ENCODE measurements at places on chromosomes 7 and 10.

DNA sequence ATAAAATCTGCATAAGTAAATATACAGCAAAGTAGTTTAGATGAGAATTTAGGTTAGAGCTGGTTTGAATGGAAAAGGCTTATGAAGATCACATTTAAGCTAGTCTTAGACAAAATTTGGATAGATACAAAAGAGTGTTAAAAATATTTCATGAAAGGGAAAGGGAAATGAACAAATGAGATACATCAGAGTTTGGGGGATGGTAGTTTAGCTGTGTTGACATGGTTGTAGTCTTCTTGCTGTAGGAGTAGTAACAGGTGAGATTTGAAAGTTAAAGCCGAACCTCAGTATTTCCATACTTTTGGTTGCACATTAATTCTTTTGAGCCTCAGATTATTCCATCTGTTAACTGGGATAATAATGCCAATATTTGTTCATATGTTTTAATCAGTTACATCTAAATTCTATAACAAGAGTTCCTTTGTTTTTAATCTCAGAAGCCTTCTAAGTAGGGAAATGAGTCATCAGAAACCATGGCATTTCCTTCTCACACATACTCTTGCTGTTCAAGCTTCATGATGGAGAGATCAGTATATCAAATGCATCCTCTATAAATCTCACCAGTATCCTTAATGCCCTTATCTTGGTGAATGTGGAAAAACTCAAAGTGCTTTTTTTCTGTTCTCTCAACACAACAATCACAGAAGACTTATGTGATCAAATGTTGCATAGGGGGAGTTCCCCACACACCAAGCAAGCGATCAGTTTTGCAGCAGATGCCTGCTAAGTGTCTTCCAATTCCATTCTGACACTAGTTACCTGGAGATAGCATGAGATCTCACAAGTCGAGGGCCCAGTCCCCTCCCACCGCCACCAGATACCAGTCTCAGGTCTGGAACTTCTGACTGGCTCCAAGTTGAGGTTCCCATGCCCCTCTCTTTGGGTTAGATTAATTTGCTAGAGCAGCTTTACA is 84.7 kb downstream of the MAPK8 start:
- peak; percentile 66 for DNase-seq

DNA sequence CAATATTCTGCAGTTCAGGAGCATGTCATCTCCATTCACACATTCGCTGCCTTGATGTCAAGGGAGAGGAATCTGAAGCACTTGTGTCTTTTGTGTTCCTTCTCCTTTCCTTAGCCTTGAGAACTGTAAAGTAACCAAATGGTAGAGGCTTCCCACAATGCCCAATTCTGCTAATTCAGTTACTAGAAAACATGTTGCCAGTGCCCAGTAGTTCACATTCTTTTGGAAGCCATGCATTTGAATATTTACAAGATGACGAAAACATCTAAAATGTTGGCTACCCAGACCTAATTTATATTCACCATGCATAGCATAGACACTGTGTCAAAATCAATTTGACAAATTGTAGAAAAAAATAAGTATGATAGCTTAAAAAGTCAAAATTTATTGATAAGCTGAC is 852.7 kb upstream of the PHF14 start:
- DNase-seq, result no peak

DNA sequence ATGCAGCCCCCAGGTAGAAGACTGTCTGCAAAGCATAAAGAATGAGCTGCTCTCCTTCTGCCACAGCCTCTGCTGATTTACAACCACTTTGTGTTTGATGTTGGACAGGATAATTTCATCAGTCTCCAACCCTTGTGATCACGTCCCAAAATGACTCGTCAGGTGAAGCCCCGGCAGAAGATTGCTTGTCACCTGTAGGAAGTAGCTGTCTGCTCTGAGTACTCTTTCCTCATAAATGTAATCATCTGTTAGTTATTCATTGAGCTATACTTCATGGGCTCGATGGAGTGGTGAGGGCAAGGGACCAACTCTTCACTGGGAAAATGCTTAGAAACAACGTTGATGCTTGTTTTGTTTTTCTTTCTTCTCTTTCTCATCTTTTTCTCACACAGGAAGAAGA is 290.9 kb upstream of the SP8 start:
- no peak for DNase-seq

DNA sequence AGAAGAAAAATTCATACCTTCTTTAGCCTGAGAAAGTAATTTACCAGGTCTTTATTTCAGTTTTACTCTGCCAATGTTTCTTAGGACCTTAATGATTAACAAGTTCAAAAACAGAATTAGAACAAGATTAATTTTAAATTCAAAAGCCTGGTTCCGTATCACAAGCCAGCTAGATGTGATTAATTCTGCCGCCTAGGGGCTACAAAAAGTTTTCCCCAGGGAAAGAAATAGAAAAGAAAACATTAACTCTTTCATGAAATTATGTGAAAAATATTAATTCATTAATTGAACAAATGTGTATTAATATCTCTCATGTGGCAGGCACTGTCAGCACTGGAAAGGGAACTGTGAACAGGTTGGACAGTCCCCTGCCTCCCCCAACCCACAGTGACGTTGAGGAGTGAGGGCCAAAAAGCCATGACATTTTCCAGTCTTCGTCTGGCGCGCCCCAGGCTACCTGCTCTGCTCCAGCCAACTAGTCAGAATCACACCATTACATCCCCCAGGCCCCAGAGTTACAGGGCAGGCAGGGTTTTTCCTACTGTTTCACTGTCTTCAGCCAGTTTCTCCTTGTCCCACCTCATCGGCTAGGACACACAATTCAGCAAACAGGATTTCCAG is 20.1 kb downstream of the TMEM176A start:
- no peak for DNase-seq

DNA sequence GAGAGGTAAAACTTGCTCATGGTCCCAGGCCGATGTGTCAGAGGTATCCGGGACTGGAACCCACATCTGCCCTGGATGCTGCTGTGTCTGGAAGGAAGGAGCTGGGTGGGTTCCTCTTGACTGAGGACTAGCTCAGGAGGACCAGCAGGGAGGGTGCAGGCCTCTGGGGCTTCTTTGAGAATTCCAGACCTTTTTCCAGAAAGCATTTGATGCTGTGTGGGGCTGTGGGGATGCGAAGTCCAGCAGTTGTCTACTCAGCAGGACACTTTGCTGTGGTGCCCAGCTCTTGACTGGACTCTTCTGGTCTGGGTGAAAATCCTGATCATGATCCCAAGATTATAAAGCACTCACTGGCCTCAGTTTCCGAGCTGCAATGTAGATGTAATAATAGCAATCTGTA is 1.7 kb downstream of the RAMP3 start:
- no peak for DNase-seq

GRCh38 chr7:24572997-24573553 is at the start of gene PALS2:
Gene PALS2 (plus strand): TSS chr7:24573452. CDS start chr7:24623668, 50,216 bp downstream.
- DNase-seq, result peak; percentile 76

DNA sequence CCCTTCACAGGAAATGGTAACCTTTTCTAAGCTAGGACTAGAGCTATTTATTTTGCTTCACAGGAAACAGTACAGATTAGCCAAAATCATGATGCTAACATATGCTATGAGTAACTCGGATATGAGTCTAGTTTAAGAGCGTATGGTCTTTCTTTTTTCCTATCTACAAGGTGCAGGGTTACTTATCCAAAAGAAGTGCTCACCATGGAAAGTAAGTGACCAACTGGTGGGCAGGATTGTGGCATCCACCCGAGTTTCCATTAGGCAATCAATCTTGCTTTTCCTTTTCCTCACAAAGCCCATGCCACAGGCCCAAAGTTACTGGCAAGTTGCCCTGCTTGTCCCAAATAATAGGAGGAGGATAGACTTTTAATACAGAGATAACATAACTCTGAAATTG is 765.1 kb upstream of the POM121L12 start:
- DNase-seq, result peak; percentile 9

DNA sequence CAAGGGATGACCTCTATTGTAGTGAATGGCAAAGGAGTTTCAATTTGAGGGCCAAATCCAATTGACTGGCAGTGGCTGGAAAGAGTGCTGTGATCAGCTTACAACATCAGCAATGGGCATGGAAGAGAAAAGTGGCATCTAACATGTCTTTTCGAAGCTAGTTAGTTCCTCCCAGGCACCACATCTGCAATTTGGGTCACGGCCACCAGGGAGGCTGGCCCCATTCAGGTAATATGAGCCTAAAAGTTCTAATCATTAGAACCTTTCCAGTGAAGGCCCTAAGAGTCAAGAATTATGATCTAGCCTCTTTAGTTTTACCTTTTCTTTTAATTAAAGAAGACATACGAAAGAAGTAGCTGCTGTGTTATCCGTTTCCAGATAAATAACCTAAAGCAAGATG is 17.3 kb downstream of the CRTAC1 start:
- no peak for DNase-seq

DNA sequence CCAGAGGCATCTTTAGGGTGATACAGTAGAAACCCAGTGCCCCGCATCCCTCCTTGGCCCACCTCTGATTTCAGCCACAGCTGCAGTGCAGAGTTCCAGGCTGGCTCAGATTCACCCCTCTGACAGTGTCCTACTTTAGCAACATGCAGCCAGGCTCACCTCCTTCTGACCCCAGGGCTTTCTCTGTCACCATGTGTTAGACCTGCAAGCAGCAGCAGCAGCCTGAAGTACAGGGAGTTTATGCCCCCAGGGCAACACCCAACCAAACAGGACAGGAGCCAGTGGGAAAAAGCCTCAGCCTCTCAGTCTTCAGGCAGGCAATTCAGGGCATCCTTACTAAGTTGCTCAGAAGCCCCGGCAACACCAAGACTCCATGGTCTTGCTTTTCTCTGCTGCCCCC is 109.0 kb upstream of the PLXNA4 start:
- DNase-seq, result no peak

DNA sequence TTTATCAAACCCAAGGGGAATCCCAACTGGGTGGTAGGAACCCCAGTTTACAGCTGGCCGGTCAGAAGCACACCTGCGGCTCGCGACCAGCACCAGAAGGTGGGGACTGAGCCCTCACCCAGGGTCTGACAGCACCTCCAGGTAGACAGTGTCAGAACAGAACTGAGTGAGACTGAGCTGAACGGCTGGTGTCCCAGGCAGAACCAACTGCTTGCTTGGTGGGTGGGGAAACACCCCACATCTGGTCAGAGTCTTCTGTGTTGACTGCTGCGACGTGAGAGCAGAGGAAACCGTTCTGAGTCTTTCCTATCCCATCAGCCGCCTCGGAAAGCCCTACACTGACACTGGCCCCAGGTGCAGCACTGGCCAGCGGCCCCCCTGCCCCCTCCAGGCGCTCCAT is 160.7 kb downstream of the MAD1L1 start:
- DNase-seq, result no peak

DNA sequence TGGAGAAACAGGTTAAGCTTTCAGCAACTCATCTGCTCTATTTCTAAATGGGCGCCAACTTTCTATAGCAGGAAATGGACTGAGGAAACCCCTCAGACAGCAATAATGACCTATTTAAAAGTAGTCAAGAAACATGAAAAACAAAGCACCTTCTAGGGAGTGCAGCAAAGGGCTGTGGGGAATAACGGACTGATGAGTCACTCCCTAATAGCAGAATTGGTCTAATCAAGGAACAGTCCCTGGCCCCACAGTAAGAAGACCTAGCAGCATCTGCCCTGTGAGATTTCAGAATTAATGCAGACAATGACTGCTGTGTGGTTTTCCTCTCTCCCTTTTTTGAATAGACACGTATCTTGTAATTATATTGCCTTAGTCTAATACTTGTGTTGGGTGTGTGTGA is 602.9 kb downstream of the IPMK start:
- DNase-seq, result peak; percentile 4

- no peak for DNase-seq
These were observed 120.2 kb downstream of the FAM53B start for GRCh38 chr10:124624006-124624405.

- DNase-seq, result no peak
These were observed 586.1 kb downstream of the SDK1 start for GRCh38 chr7:3887096-3887690.

DNA sequence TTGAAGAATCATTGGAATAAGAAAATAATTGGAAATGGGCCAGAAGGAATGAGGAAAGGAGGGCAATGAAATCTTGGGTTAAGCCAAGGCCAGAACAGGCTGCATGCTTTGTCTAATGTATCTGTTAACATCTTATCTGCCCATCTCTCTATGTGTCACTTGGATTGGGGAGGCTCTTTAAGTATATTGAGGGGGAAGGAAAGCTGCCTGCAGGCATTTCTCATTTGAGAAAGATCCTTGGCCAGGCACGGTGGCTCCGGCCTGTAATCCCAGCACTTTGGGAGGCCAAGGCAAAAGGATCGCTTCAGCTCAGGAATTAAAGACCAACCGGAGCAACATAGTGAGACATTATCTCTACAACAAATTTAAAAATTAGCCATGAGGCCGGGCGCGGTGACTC is 14.3 kb downstream of the PCBD1 start:
- DNase-seq, result no peak

- no peak for DNase-seq
These were observed 44.1 kb upstream of the GDF10 start for GRCh38 chr10:47255866-47256265.

DNA sequence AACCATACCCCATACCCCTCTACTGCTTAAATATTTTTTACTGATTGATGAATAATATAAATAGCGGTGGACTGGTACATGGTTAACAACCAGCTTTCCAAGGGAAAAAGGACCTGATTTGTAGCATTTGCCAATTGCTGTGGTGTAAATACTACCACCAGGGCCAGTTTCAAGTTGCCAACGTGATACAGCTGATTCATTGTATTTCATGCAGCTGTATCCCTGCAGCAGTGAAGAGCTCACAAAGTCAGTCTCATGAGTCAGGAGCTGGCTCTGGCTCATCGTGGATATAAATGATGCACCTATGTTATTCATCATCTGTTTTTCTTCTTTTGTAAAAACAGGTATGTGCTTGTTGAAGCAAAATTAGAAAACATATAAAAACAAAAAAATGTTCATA is 15.2 kb downstream of the CALML5 start:
- no peak for DNase-seq

- peak; percentile 85 for DNase-seq
These were observed 740.5 kb downstream of the SORCS1 start for GRCh38 chr10:106424054-106424453.

- DNase-seq, result no peak
These were observed 149.6 kb downstream of the BUB3 start for GRCh38 chr10:123303581-123304337.

- no peak for DNase-seq
These were observed 1.5 kb downstream of the GRM3 start for GRCh38 chr7:86645225-86645608.

DNA sequence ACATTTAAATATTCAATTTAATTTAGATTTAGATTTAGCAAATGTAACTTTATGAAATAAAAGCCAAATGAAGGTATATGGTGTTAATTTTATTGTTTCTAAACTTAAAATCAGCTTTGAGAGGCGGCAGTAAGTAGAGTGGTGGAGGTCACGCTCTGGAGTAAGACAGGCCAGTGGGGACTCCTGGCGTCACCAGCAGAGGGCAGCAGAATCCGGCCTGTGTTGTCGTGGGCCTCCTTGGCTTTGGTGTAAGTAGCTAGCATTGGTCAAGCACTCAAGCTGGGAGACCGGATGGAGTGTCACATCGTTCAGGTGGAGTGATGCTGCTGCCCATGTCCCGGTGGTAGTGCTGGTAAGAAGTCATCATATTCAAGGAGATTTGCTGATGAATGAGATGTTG is 98.7 kb upstream of the DNAJB6 start:
- no peak for DNase-seq

Measured in astrocyte of the spinal cord (primary cell).